Activated effector memory CD4-positive, alpha-beta T cell treated with Interleukin-2 at 50 U/mL for 16 hours (primary cell): ENCODE measurements at places on chromosomes 11 and 22.

DNA sequence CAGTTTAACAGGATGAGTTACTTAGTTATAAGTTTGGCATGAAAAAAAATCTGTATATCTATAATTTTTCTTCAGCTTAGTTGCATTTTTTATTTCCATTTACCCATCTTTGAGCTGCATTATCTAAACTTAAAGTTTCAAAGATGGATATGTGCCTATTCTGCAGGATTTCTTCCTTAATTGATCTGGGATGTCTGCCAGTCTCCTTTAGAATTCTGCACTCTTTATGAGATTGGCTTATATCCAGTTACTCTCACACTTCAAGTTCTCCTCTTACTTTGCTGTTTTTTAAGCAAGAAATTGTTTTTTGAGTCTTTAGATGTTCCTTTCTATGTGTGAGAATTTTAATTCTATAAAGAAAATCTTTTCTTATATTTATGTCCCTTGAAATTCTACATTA, 5.1 kb upstream of the PDGFD start:
- DNase-seq: no peak

GRCh38 chr22:31102441-31103081, 4.8 kb downstream of the SELENOM start:
- no peak for DNase-seq

DNA sequence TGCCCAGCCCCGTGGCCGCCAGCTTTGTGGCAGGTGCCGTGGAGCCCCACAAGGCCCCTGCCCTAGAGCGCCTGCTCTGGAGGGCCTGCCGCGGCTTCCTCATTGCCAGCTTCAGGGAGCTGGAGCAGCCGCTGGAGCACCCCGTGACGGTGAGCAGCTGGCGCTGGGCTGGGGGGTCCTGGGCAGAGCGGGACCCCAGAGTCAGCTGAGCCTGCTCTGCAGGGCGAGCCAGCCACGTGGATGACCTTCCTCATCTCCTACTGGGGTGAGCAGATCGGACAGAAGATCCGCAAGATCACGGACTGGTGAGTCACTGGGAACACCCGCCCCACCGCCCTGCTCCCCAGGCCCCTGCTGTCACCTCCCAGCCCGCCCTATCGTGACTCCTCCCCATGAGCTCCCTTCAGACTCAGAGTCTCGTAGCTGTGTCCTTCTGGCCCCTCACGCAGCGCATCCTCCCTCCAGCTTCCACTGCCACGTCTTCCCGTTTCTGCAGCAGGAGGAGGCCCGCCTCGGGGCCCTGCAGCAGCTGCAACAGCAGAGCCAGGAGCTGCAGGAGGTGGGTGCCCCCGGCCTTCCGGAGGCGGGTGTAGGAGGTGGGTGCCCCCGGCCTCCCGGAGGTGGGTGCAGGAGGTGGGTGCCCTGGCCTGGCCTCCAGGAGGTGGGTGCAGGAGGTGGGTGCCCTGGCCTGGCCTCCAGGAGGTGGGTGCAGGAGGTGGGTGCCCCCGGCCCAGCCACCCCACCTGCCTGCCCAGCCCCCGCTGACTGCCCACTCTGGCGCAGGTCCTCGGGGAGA, 4.7 kb downstream of the TCIRG1 start:
- DNase-seq: no peak

GRCh38 chr11:33182246-33182878, 21.1 kb upstream of the CSTF3 start:
- DNase-seq: no peak

DNA sequence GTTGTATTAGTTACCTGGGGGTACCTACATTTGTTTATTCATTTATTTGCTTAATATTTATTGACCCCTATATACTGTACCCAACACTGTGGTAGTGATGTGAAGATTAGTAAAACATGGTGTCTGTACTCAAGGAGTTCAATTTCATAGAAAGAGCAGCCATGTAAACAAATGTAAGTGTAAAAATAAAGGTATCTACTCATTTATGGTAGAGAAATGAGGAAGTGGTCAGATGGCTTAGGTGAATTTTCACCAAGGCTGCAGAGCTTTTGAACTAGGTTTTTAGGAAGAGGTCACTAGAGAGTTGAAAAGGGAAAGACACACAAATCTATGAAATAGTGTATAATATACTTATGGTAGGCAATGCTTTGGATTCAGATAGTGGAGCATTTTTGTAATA, 11.1 kb downstream of the CTR9 start:
- no peak for DNase-seq

GRCh38 chr11:71240061-71240690, 12.2 kb downstream of the SHANK2 start:
- no peak for DNase-seq

DNA sequence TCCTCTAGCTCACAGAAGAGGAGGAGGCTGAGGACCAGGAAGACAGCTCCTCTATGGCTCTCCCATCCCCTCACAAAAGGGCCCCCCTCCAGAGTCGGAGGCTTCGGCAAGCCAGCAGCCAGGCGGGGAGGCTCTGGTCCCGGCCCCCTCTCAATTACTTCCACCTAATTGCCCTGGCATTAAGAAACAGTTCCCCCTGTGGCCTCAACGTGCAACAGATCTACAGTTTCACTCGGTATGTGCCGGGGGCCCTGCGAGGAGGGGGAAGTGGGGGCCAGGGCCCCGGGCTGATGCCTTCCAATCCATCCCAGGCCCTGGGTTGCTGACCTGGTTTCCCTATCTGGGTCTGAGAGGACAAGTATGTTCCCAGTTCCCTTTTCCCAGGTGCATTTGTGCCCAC, 7.9 kb downstream of the FOXR1 start:
- DNase-seq: no peak

GRCh38 chr11:75273411-75274391, 33.1 kb downstream of the TPBGL start:
- DNase-seq: no peak

- DNase-seq: no peak
These were observed 43.8 kb downstream of the MAP6 start for GRCh38 chr11:75625021-75625420.

GRCh38 chr11:128603752-128604414, 16.5 kb upstream of the ETS1 start:
- no peak for DNase-seq

DNA sequence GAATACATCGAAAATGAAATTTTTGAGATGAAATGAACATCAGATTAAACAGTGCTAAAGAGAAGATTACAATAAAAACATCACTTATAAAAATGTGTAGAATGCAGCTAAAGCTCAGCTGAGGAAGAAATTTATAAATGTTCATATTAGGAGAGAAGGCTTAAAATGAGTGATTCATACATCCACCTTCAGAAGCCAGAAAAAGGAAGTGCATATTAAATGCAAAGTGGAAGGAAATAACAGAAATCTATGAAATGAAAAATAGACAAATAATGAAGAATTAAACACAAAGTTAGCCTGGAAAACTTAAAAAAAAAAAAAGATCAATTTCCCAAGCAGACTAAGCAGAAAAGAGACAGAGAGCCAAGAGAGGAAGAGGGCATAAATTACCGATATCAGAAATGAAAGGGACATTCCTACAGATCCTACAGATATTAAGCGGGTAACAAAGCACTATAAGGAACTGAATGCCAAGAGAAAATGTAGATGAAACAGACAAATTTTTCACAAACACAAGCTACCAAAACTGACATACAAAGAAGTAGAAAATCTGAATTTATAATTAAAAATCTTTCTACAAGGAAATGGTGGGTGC, 7.2 kb upstream of the MOB2 start:
- no peak for DNase-seq

DNA sequence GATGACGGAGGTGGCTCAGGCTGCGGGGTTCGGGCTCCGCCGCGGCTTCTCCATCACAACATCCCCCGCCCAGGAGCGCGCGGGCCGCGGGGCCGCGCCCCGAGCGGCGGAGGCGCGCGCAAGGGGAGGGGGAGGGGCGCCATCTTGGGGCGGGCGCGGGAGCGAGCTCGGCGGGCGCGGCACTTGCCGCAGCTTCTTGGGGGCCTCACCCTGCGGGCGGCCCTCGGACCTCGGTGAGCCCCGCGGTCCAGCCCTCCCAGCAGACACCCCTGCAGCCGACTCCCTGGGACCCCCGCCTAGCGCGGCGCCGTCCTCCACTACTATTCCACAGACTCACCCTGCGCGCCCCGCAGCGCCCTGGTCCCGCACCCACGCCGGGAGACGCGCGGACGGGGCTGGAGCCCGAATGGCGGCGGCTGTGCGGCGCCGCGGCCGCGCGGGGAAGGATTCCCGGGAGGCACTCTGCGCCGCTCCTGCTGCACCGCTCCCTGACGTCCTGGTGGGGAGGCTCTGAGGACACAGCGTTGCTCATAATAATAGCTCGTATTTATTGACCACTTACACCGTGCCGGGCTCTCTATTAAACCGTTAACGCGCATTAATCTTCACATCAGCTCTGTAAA, at the start of gene APBB1:
TSS of gene APBB1 (minus strand) at position 86 of the 623 bp plus-strand sequence. CDS start 7,747 bp downstream, outside the sequence.
- peak; percentile 70 for DNase-seq

- DNase-seq: no peak
These were observed 46.2 kb upstream of the LMO1 start for GRCh38 chr11:8309862-8310261.

- no peak for DNase-seq
These were observed 5.0 kb downstream of the TP53I11 start for GRCh38 chr11:44945666-44946065.

GRCh38 chr22:22731374-22731676, 86.9 kb downstream of the GGTLC2 start:
- no peak for DNase-seq

DNA sequence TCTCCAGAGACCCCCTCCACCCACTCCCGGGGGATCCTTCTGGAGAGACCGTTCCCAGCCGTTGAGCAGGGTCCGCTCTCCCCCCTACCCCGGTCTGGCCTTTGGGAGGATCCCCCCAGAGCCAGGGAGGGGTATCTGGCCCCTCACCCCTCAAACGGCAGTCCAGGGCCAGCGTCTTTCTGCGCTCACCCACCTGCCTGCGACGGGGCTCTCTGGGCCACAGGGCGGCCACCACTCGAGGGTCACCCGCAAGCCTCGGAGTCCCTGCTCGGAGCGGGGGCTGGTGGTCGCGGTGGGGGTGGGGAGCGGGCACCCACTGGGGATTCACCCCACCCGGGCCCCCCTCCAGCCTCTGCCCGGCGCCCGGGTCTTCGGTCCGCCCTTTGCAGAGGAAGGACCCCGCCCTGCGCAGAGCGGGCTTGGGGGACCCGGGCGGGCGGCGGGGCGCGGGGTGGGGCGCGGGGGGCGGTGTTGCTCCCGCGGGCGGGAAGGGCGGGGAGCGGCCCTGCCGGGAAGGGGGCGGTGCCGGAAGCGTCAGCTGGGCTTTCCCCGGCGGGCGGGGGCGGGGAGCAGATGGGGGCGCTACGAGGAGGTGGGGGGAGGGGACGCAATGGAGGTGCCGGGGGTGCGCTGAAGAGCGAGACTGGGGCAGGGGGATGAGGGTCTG, 16.6 kb downstream of the CRELD2 start:
- DNase-seq: peak; percentile 69

GRCh38 chr11:6321356-6321755, 1.1 kb upstream of the CAVIN3 start:
- DNase-seq: no peak

DNA sequence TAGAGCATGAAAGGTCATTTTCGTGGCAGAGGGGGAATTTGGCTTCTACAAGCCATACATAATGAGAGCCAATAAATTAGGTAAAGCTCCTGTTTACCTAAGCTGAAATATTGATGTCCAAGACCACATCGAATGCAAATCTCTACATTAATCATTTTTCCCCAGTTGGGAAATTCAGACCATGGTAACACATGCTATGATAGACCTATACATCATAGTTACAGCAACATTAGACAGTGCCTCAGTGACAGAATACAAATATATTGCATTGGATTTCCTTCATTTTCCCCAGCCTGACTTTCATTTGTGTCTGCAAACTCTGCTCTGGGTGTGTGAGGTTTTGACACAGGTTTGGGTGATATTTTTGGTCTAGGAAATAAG, 1079.7 kb upstream of the TENM4 start:
- DNase-seq: no peak

DNA sequence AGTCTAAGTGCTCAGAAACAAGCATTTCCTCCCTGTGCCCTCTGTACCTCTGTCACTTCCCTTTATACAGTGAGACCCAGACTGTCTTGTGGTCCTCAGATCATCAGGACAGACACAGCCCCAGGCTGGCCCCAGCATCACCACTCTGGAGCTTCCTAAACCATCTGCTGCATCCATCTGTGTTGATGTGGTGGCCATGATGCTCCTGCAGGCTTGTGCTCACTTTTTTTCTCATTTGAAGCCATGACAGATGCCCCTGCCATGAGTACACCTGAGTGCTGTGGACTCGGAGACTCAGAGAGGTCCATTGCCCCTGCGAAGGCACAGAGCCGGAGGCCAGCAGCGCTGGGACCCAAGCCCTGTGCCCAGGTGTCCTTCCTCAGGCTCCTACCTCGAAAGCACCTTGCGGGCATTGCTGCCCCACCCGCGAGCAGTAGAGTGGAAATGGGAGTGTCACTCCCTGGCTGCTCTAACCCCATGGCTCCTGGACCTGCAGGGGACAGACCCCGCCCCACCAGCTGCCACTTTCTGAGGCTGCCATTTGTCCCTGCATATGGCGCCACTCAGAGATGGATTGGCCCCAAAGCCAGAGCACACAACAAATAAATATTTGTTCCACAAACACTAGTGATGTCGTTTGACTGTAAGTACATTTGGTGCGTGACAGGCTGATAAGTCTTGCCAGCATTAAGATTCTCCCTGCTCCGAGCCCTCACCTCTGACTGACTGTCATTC, 593.5 kb downstream of the TBC1D22A start:
- no peak for DNase-seq

GRCh38 chr11:926341-926916, 759 bp downstream of the AP2A2 start:
- DNase-seq: no peak

DNA sequence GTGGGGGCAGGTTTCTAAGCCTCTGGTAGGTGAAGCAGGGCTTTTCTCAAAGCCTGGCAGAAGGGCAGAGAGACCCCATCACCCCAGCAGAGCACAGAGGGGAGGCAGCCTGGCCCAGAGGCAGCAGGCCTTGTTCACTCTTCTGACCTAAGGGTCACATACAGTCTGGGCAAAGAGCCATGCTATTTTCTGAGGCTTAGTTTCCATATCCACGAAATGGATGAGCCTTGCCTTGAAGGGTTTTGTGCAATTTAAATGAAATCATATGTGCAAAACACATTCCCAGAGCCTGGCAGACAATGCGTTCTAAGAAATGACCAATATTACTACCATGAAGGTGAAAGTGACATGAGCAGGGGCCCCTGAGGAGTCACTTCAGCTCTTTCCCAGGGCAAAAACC, 44.5 kb downstream of the HIRA start:
- DNase-seq: no peak

DNA sequence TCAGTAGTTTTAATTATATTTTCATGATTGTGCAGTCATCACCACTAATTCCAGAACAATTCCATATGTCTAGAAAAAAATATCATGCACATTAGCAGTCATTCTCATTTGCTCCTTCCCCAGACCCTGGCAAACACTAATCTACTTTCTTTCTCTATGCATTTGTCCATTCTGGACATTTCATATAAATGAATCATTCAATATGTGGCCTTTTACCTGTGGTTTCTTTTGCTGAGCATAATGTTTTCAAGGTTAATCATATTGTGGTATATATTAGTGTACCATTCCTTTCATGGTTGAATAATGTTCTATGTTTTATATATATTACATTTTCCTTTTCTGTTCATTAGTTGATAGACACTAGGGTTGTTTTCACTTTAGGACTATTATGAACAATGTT, 811.1 kb upstream of the RAG2 start:
- DNase-seq: no peak
